ENCODE measurements at places on chromosomes 5 and 9.
A peak's percentile ranks its signal among the peaks of the same experiment; 100 is the strongest.

DNA sequence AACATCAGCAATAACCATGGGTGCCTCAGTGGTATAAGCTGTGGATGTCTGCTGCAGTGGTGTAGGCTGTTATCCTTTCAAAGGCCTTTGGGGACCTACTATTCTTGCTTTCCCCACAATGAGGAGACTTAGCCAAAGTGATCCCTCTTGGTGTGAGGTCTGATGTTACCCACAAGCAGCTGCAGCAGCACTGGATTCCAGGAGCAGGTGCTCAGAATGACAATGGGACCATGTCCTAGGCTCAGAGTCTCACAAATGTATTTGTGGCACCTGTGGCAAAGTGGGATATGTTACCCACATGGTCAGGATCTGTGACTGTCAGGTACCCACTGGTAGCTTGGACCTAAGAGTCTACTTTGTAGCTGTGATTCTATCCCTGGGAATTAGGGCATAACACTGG lies 70.4 kb downstream of the RNF130 start:
- no peak for DNase-seq

DNA sequence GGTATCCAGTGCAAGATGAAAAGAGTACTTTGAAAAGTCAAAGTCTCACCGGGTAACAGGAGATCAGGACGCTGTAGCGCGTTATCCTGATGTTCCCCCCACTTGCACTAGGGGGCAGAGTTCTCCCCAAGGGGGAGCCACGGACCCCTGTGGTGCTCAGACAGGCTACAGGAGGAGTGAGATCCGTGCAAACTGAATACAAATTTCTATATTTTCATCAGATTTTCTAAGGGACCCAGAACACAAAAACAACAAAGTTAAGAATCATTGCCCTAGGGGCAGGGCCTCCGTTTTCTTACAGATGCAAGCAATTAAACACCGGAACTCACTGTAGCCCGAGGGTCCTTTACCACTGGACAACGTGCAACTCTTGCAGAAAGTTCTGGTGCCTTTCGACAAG lies 2.0 kb downstream of the MYO10 start:
- peak; percentile 83 for DNase-seq

DNA sequence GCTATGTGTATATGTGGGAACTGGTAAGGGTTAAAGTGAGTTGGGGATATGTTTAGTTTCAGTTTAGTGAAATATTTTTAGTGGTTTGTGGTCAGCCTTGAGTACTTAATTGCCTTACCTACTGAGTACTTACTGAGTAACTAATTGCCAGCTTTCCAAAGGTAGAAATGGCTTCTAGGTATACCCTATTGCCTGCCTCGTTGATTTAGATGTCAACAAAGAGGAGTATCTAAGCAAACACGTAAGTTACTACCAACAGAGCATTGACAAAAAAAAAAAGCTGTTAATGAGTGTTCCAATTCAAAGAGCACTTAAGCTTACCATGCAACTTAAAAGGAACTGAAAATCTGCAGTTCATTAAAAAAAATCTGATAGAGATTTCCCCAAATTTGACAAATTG lies 8.8 kb downstream of the ATP10B start:
- DNase-seq: no peak

- no peak for DNase-seq
Measured at GRCh38 chr9:133402689-133403088, 15.1 kb downstream of the REXO4 start.

- no peak for DNase-seq
Measured at GRCh38 chr9:115385383-115386122, 267.6 kb upstream of the TNC start.

DNA sequence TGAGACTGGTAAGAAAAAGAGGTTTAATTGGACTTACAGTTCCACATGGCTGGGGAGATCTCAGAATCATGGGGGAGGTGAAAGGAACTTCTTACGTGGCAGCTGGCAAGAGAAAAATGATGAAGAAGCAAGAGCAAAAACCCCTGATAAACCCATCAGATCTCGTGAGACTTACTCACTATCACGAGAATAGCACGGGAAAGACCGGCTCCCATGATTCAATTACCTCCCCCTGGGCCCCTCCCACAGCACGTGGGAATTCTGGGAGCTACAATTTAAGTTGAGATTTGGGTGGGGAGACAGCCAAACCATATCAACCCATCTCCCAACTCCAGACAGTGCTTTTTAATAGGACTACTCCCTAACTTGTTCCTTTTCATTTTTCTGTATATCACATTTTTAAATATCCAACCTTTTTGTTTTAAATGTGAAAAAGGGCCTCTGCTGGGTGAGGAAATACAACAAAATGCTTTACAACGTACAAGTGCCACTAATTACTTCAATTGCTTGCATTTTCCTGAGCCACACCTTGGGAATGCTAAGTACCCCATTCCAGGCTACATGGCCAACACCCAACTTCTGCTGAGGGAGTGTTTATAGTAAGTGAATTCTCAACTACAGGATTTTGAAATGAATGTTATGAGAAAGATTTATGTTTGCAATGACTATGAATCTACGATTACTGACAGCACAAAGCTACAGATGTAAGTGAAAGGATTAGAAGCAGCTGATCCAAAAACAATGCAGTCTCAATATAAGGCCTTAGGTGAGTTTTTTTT lies 294.1 kb upstream of the CD180 start:
- DNase-seq: no peak

DNA sequence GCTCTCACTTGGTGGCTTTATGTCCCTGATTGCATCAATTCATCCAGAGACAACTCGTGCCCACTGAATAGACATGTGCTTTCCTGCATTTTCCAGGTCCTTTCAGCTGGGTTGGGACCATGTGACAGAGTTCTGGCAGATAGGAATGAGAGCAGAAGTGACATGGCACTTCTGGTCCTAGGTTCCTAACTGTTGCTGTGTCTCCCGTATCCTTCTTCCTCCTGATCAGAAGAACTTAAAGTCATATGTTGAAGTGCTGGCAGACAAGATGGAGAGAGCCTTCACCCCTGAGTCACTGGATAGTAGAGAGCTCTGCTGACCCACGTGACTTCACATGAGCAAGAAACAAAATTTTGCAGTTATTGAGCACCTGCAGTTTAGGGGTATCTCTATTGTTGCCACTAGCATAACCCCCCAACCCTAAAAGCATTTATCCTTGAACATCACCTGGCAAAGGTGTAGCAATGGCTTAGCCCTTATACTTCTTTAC lies 80.0 kb downstream of the NREP start:
- no peak for DNase-seq

DNA sequence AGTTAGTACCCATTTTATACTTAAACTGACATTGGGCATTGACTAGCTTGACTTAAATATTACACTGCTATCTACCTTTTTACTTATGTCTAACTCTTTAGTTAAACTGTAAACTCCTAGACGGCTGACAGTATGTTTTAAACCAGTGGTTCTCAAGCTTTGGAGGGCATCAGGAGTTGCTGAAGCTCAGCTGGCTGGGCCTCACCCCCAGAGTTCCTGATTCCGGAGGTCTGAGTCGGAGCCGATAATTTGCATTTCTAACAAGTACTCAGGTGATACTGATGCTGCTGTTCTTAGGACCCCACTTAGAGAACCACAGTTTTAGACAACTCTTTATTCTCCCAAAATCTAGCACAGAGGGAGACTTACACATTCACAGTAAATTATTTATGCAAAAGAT lies 63.3 kb upstream of the PCA3 start:
- no peak for DNase-seq

DNA sequence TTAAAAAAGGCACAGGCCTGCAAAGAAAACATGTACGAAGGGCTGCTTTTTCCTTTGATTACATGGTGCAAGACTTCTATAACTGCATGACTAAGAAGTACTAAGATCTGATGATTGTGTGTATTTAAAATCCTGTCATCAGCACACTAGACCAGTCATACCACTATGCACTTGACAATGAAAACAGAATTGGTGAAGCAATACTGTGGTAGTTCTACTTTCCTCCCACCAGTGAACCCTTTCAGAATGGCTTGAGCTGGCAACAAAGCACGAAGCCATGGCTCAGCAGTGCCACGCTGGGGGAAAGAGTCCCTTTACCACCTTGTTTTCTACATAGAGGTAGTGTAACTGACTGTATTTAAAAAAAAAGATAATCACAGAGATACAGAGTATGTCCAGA lies 49.0 kb upstream of the POU5F2 start:
- no peak for DNase-seq

GRCh38 chr9:136249877-136250559 lies 4.4 kb upstream of the QSOX2 start:
- no peak for DNase-seq

DNA sequence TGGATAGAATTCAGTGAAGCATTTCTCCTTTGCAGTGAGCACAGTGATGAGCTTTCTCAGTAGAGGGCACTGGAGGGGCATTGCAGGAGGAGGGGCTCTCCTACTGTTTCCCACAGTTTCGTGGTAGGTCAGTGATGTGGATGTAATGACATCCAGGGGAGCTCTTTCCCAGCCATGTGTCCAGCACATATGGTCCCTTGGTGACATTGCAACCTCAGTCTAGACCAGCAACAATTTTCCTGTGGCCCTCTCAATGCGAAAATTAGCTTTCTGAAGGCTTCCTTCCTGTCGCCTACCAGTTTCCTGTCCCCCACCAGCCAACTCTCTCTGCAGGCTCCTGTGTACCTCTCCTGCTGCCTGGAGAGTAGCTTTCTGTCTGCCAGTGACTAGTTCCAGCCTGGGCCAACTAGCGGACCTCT lies 6.9 kb upstream of the PDCL start:
- peak; percentile 18 for DNase-seq

DNA sequence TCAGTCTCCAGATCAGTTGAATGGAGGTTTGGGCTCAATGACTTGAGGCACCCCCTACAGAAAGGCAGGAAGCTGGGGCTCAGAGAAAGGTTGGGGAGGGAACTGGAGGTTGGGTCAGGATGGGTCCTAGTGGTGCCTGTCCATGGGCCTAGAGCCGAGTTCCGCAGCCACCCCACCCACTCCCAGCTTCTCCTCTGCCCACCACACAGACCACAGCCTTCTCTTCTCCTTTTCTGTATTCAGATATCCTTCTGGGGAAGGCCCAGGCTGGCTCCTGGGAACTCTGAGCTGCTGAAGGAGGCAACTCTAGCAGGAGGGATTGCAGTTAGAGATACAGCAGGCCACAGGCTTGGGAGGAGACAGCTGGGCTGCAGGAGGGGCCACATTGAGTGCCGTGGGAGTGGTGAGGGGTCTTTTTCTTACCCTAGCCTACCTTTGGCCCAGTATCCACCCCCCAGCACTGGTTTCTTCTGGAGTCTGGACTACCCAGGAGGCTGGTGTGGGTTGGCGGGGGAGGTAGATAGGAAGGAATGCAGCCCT lies 15.4 kb upstream of the PTGS1 start:
- no peak for DNase-seq

DNA sequence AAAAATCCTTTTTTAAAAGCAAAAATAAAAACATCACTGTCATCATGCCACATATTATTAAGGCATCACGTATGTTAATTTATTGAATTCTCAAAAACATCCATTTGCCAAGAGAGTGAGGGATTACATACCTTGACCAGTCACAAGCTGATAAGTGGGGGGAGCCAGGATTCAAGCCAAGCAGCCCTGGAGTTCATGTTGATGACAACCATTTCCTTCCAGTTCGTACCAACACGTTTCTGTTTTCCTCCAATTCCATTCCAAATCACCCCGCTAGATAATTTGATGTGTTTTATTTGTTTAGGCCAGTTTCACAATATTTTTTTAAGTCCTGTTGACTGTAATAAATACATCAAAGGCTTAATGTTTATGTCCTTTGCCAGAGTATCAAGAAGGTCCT lies 53.0 kb downstream of the SLC1A3 start:
- DNase-seq: no peak

DNA sequence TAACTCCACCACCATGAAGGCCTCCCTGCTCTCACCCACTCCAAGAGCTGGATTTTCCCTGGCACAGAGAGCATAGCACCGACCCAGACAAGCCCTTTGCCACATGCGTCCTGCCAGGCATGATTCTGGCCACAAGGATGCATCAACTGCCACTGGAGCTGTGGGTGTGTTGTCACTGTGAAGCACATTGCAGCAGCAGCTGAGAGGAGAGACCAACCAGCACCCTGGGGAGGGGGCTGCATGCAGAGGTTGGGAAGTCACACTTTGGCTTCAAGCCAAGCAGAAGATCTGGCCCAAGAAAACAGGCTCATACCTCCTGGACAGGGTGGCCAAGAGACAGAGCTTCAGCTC lies 22.6 kb upstream of the PTGES start:
- DNase-seq: no peak

- DNase-seq: no peak
Measured at GRCh38 chr9:87245271-87245670, 252.4 kb upstream of the DAPK1 start.

GRCh38 chr9:14218253-14218652 lies 95.7 kb downstream of the NFIB start:
- DNase-seq: no peak

DNA sequence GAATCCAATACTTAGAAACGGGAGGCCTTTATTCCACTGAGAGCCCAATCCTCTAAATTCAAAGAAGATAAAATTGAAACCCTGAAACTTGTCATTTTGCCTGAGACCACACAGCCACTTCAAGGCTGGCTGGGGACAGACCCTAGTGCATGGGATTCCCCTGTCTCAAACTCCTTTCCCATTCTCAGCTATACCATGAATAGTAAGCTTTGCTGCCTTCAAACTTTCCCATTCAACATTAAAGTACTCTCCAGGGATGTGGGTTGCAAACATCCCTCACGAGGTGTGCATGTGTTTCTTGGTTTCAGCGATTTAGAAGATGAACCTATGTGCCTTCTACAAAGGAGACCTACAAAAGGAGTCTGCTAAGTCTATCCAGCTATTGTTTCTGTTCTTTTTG lies 64.6 kb downstream of the GABRB2 start:
- no peak for DNase-seq
